ENCODE measurements at places on chromosomes 2 and 18. TPM values are rescaled to one million over a fixed set of nuclear protein-coding genes. Genes with fewer than 3 reads are reported as not detected.

The HOXD10 gene
- 19.4 TPM for total RNA-seq

The D2HGDH gene
- 20.5 TPM for total RNA-seq

The RGPD4 gene
- not detected for total RNA-seq

The DLGAP1 gene
- not detected for total RNA-seq

The CYTIP gene
- total RNA-seq, result not detected

The CD8B2 gene
- not detected for total RNA-seq

The POMC gene
- total RNA-seq, result 1.0 TPM

The PSTPIP2 gene
- 16.7 TPM for total RNA-seq

The UCN gene
- 0.30 TPM for total RNA-seq

The TMEM178A gene
- 0.92 TPM for total RNA-seq

The DSEL gene
- total RNA-seq, result 33.4 TPM

The PFN4 gene
- 0.42 TPM for total RNA-seq

The LRRTM1 gene
- total RNA-seq, result not detected

The CTNNA2 gene
- total RNA-seq, result 0.05 TPM

The COL3A1 gene
- total RNA-seq, result 14,422 TPM

The CTDP1 gene
- total RNA-seq, result 24.3 TPM

The DCDC2C gene
- not detected for total RNA-seq

The CSRNP3 gene
- total RNA-seq, result 3.9 TPM

The MSTN gene
- 0.05 TPM for total RNA-seq

The SULT1C4 gene
- 0.30 TPM for total RNA-seq

The SH3RF3 gene
- total RNA-seq, result 3.4 TPM

The HOXD11 gene
- 7.8 TPM for total RNA-seq

The CROCC2 gene
- total RNA-seq, result not detected

The IL1RL1 gene
- 0.30 TPM for total RNA-seq

The APCDD1 gene
- total RNA-seq, result not detected

The EVX2 gene
- not detected for total RNA-seq

The MDH1B gene
- total RNA-seq, result 0.59 TPM

The NEU2 gene
- not detected for total RNA-seq

The RTKN gene
- 17.6 TPM for total RNA-seq

The SERPINB10 gene
- total RNA-seq, result not detected

The KLHL29 gene
- total RNA-seq, result 4.2 TPM

The PTPN18 gene
- 9.5 TPM for total RNA-seq

The HNRNPLL gene
- 45.0 TPM for total RNA-seq

The POLE4 gene
- total RNA-seq, result 19.3 TPM

The ST6GAL2 gene
- total RNA-seq, result 12.9 TPM

The ABCG5 gene
- total RNA-seq, result not detected

The TRMT61B gene
- 11.5 TPM for total RNA-seq

The TCF7L1 gene
- total RNA-seq, result 1.3 TPM

The NTSR2 gene
- total RNA-seq, result not detected

The TNFAIP6 gene
- total RNA-seq, result 41.6 TPM

The TMEM163 gene
- total RNA-seq, result not detected

The EML4 gene
- 57.9 TPM for total RNA-seq

The EMX1 gene
- total RNA-seq, result not detected

The VIL1 gene
- total RNA-seq, result not detected

The PTPRM gene
- 50.6 TPM for total RNA-seq

The PRPF40A gene
- total RNA-seq, result 159 TPM

The CNTNAP5 gene
- not detected for total RNA-seq
